ENCODE measurements at places on chromosomes 12 and 14. TPM values are rescaled to one million over a fixed set of nuclear protein-coding genes. Genes with fewer than 3 reads are reported as not detected.

DNA sequence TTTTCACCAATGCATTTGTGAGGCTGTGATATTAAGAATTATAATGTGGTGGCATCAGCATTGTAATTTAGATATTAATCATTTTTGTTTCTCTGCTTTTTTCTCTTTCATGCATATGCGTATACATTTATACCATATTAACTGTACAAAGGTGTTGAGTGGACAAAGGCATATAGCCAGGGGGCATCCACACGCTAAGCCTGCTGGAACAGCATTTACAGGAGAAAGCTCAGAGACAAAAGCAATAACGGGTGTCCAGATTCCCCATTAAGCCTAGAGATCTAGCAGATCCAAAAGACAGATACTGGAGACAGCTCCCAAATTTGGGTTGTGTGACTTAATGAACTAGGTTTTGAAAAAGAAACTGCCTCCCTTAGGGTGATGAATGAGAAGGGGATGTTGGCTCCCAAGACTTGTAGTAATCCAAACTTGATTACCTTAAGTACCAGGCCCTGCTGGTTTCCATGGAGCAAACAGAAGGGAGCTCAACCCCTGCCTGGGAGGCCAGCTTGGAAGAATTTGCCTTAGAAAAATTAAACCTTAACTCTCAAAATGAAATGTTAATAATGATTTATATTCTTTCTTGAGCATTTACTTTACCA, 181.9 kb downstream of the SLC6A15 start:
- DNase-seq = no peak

GRCh38 chr14:85531587-85532373, 1.8 kb downstream of the FLRT2 start:
- peak; percentile 94 for DNase-seq

DNA sequence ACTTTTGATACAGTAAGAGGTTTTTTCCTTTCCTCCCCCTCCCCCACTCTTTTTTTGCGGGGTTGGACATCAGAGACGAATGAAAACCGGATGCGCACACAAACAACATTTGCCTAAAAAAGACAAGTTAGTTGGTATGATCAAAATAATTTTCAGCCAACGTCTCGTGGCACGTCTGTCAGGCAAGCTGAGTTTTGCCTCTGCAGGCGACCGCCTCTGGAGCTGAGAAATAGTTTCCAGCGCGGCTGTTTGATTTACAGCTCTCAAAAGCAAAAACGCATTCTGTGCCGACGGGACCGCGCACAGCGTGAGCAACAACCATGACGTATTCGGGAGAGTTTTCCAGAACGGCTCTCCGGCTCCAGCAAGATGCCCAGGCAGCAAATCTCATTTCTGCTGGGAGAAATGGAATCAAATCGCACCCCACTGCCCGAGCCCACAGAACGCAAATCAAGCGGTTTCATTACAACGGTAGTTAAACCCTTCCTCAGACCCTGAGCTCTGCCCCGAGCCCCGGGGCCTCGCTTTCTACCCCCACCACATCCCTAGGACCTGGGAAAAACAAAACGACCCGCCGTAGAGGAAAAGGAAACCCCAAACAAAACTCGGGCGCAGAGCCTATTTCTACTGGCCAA, 14.2 kb upstream of the CALM1 start:
- DNase-seq = peak; percentile 93

Gene SYNDIG1L
- not detected for total RNA-seq

- DNase-seq = no peak
Measured at GRCh38 chr14:36518586-36519430, 1.2 kb downstream of the NKX2-1 start.

DNA sequence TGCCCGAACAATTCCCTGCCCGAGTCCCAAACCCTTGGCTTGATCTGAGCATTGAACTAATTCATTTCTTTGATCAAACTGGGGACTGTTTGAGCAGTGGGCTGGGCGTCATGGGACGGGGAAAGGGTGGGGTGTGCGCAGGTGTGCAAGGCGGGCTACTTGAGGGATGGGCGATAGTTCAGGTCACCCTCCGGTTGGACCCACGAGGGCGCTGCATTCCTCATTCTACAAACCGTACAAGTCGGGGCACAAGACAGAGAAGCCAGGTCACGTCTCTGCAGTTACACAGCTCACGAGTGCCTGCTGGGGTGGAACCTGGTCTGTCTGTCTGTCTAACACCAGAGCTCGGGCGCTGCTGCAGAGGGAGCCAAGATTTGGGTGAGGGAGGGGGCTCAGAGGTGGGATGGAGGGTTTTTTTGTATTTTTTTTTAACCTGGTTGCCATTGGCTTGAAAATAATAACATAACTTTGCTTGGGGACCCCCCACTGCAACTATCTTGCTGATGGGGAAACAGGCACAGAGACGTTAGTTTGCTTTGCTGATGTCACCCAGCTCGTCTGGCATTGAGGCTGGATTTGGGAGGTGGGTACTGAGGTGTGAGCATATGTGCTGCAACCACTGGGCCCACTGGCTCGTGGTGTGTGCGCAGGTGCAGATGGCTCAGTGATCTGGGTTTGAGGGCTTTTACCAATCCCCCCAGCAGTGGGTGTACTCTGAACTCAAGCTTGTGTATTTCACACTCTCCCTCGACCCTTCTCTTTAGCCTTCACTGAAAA, 7.6 kb upstream of the RTL1 start:
- DNase-seq = no peak

GRCh38 chr14:81313775-81314429, 86.2 kb downstream of the STON2 start:
- DNase-seq = no peak

DNA sequence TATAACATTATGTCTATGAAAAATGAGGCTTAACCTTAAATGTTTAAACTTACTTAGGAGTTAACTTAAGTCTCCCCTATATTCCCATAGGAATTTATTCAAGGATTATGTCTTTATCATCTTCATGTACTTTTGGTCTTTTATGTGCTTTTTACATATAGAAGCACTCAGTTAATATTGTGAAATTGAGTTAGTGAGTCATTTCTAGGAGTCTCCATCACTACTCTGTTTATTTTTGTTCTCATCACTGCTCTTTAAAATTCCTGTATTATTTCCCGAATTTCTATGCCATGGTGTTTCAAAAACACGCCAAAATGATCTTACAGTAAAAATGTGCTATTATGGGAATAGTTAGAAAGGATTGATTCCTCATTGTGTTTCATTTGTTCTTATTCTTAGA, 31.6 kb downstream of the TBC1D15 start:
- peak; percentile 69 for DNase-seq

Data from GM23248 (cell line).